ENCODE measurements at places on chromosomes 1 and 21.

DNA sequence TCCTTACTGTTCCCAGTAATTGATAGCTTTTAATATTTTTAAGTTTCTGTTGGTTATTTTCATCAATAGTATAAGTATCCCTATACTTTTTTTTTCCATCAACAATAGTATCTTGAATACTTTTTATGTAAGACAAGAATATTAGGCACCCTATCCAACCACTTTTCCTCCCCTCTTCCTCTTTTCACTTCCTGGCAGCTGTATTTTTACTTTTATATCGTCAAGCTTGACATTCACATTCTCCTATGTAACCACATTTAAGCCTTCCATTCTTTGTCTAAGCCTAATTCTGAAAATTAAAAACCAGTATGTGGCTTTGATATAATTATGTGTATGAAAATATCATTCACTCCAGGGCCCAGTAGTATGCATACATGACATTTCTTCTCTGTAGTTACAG lies 9.3 kb downstream of the TMEM39B start:
- no peak for DNase-seq

- no peak for DNase-seq
Measured at GRCh38 chr1:232451506-232451905, 178.4 kb downstream of the SIPA1L2 start.

DNA sequence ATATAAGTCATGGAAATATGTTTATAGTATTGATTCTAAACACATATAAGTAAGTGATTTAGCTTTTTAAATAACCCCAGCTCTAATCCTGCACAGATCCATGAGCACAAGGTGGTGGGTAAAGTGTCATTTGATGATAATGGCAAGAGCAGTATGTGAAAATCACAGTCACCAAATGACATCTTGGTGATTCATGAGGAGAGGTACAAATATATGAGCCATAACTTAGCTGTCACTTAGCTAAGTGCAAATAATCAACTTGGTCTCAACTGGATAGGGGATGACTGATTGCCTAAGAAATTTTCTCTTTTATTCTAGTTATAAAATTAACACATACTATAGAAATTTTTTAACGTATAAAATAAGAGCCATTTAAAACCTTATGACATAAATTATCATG lies 198.1 kb downstream of the ZZZ3 start:
- DNase-seq, result no peak

DNA sequence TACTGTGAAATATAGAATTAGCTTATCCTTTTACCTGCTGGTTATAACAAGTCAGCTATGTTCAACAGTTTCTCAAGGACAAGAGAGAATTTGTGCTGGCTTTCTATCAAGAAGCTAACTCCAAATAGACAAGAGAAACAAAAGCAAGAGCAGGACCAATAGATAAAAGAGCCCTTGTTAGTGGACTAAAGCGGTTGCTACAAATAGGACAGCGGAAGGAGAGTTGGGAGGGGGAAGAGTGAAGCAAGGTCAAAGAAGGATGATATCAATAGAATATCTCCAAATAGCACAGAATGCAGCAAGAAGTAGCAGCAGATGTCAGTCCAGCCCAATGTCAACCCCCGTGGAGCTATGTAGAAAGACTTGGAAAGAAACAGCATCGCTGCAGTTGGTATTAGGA lies 53.0 kb upstream of the AKT3 start:
- DNase-seq, result no peak

GRCh38 chr21:29305561-29305960 lies 6.8 kb downstream of the BACH1 start:
- no peak for DNase-seq

- no peak for DNase-seq
Measured at GRCh38 chr1:238951809-238952208, 434.6 kb upstream of the CHRM3 start.

DNA sequence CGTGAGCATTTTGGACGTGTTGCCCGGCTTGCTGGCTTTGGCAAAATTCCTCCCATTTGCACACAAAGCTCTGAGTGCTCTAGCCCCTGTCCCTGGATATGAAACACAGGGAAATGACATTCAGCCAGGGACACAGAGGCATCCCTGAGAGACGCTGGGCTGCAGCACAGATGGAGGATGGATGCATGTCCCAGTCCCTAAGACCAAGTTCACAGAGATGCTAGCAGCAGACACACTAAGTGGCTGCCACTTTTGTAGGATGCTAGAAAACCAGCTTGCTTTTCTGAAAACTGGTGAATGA lies 12.5 kb downstream of the ACTRT2 start:
- no peak for DNase-seq

- peak; percentile 93 for DNase-seq
Measured at GRCh38 chr1:233326811-233327650, 493 bp upstream of the MAP3K21 start.

DNA sequence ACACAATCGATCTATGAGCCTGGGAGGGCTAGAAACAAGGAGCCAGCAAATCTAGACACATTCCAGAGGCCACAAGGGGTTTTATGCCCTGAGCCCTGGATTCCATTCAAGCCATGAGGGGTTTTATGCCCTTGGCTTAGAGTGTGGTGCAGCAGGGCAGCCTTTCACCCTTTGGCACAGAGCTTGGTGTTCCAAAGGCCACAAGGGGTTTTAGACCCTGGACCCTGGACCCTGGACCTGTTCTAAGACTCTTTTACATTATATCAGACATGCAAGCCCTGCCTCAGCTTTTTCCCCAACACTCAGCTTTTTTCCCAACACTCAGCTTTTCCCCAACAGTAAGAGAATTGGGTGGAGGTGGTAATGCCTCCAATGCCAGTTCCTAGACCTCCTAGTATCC lies 13.3 kb downstream of the MSTO1 start:
- DNase-seq, result no peak

- peak; percentile 35 for DNase-seq
Measured at GRCh38 chr21:32411350-32412161, 950 bp upstream of the EVA1C start.

GRCh38 chr1:163933437-163933836 lies 611.7 kb downstream of the NUF2 start:
- DNase-seq, result no peak

DNA sequence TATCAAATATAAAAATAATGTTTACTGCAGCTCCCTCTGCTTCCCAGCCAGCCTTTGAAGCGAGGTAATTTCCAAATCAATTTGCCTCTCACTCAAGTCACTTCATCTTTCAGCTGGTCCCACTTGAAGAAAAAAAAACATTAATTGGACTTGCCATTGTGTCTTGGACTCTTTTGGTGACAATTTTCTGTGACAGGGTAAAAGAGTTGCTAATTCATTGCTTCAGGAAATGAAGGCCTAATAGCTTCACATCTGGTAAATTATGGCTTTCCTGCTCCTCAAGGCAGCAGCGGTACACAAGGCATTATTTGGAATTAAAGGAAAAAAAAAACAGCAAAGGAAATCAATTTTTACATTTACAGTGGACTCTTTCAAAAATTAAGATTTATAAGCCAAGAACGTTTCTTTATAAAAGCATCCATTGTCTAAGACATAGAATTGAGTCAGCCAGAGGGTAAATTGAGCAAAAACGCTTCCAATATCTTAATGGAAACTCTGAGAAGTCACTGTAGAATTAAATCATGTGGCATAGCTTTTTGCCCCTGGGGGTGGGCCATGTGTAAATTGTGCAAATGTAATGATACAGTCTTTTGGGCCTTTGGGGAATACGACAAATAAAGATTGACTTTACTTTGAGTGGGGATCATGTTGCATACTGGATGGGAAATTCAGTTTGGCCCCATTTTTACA lies 102.5 kb downstream of the LYPLAL1 start:
- no peak for DNase-seq

Measured in CD4-positive, alpha-beta T cell treated with Interferon gamma for 1 hour (primary cell).